GM23338 (cell line): ENCODE measurements at places on chromosomes 3 and 15. TPM values are rescaled to one million over a fixed set of nuclear protein-coding genes. Genes with fewer than 3 reads are reported as not detected.

Gene NR1I2
- total RNA-seq, result 3.9 and 4.4 TPM in 2 replicates

Gene TM4SF18
- total RNA-seq, result 1.0 and 1.6 TPM in 2 replicates

Gene AMT
- total RNA-seq, result 32.8 and 39.9 TPM in 2 replicates

Gene COL6A5
- 0.03 TPM in 1 of 2 replicates, not detected in the other for total RNA-seq

Gene C3orf20
- total RNA-seq, result not detected in 2 replicates

Gene SLC27A2
- 7.5 and 9.4 TPM in 2 replicates for total RNA-seq

GRCh38 chr3:132196113-132196512, 121.1 kb upstream of the ACP3 start:
- no peak for DNase-seq

DNA sequence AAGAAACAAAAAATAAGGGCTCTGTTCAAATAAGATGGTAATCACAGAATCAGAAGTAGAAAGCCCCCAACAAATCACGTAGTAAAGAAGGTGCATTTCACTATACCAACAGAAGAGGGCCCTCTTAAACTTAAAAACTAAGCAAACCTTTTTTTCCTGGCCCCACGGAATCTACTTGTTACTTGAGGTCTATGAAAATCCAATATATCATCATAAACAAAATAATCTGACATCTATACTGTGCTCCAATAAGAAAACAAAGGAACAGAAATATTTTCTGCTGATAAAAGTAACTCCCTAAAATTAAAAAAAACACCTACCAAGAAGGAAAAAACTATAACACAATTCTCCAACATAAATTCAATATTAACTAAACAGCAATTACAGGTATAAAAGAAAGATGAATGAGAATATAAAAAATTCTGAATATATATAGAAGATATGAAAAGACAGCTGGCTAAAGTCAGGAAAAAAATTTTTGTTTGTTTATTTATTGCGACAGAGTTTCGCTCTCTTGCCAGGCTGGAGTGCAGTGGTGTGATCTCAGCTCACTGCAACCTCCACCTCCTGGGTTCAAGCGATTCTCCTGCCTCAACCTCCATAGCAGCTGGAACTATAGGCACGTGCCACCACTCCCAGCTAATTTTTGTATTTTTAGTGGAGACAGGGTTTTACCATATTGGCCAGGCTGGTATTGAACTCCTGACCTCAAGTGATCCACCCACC, 81.8 kb downstream of the CLASP2 start:
- DNase-seq, result peak; percentile 86

GRCh38 chr3:127238602-127239001, 45.7 kb downstream of the PRR23E start:
- DNase-seq, result no peak

GRCh38 chr15:35690698-35691116, 144.7 kb upstream of the DPH6 start:
- no peak for DNase-seq

- peak; percentile 91 for DNase-seq
Observed at GRCh38 chr3:60669636-60670035, 581.6 kb downstream of the FHIT start.

- no peak for DNase-seq
Observed at GRCh38 chr3:139944256-139944910, 9.4 kb downstream of the CLSTN2 start.
